ENCODE measurements at places on chromosomes 12 and 14.

GRCh38 chr14:50835280-50835679 is 4.3 kb upstream of the NIN start:
- no peak for DNase-seq

- DNase-seq: no peak
These were observed 1.9 kb upstream of the KDM2B start for GRCh38 chr12:121582583-121583333.

DNA sequence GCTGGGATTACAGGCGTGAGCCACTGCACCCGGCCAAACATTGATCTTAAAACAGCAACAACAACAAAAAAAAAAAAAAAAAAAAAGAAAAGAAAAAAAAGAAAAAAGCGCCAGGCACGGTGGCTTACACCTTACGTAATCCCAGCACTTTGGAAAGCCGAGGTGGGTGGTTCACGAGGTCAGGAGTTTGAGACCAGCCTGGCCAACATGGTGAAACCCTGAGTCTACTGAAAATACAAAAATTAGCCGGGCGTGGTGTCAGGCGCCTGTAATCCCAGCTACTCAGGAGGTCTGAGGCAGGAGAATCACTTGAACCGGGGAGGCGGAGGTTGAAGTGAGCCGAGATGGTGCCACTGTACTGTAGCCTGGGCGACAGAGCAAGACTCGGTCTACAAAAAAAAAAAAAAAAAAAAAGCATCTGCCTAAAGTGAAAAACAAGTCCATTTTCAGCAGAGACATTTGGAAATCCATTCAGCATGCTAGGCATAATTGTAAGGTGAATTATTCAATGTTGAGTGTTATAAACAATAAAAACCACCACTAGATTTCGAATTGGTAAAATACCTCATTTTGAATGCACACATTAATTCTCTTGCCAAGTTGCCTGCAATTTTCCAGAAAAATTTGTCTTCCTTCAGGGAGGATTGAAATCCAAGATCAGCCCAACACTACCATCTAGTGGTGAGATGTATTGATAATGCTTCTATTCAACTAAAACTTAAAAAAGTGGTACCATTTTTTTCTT is 8.0 kb upstream of the CERS5 start:
- DNase-seq: no peak

- no peak for DNase-seq
These were observed 928 bp downstream of the TBX3 start for GRCh38 chr12:114682785-114683708.

DNA sequence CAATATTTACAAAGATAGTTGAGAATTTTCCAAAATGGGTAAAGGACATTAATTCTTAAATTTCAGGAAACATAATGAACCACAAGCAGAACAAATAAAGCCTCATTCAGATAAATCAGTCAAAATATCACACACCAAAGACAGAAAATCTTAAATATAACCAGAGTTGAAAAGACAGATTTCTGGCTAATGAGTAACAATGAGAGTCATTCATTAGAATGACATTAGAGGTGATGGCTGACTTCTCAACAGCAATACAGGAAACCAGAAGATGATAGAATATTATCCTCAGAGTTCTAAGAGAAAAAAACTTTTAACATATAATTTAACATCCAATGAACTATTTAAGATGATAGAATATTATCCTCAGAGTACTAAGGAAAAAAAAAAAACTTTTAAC is 124.2 kb downstream of the DENND5B start:
- DNase-seq: no peak
